ENCODE measurements at places on chromosomes 5 and 9. TPM values are rescaled to one million over a fixed set of nuclear protein-coding genes. Genes with fewer than 3 reads are reported as not detected.

Gene LECT2
- not detected for total RNA-seq

Gene CDC20B
- 0.49 TPM for total RNA-seq

Gene HSD17B3
- total RNA-seq, result 0.54 TPM

Gene OTP
- 0.36 TPM for total RNA-seq

DNA sequence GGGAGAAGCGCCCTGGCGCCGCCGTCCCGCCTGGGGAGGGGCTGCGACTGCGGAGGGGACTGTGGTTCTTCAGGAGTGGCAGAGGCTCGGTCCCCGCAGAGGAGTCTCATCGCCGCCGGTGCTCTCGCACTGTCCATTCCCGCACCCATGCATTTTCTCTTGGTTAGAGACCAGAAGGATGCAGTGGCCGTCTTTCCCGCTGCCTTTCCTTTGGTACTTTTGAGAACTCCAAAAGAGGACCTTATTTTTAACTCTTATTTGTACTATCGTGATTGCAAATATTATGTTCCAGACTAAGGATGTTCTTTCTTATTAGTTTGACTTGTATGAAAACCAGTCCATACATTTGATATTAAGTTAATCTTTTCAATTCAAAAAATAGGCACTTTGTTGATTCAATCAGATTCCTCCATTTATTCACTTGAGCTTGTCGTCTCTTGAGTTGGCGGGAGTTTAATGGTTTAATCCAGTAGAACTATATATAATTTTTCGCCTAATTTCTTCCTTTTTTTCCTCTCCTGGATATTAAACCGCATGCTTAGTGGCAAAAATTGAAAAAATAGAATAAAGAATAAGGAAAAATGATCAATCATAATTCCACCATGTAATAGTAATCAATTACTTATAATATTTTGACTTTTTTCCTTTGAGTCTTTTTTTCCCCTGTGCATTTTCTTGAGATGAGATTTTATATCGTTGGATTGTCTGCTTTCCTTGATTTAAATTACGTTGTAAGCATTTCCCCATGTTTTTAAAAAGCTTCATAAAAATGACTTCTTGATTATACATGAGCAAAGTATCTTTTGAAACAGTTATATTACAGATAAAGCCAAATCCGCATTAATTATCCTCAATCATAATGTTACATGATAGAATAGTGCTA lies 861 bp downstream of the ZFYVE16 start:
- ATAC-seq, result no peak

Measured in motor neuron (in vitro differentiated cells).